ENCODE measurements at places on chromosomes 2 and 18.
A peak's percentile ranks its signal among the peaks of the same experiment; 100 is the strongest.

DNA sequence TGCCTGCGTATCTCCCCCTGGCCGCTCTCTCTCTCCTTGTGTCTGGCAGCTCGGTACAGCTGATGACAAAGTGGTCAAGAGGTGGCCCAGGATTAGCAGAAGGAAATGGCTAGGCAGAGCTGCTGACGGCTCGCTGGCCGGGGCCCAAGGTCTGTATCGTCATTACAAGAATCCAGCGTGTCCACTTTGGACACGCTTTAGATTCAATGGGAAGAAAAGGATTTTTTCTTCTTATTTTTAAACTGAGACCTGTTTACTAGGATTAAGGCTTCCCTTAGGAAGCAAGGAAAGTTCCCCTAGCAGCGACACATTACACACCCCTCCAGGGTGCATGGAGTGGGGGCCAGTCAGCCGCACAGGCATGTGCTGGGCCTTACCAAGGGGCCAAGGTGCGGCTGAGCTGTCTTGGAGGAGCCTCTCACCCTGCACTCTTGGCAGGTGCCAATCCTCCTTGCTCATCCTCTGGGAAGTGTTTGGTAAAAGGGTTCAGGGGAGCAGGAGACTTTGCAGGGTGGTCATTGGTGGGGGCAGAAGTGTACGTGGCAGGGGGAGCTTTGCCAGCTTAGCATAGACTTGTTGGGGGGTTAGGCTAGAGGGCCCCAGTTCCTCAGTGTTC lies 76.8 kb downstream of the POLR1A start:
- no peak for DNase-seq

DNA sequence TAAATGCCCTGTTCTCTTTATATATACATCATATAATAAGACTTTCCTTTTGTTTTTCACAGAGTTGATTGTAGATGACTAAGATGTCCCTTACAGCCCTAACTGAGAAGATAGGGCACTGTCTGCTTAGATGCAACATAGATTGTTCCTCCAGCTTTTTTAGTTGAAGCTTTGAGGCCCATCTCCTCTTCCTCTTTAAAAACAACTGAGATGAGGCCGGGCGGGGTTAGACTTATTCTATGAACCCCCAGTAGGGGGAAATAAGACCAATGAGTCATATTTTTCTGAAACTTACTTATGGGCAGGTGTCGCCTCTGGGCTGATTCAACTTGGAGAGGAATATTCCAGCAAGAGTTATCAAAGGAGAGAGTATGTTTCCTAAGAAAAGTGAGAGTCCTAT lies 84.6 kb downstream of the FBXO15 start:
- DNase-seq, result no peak

DNA sequence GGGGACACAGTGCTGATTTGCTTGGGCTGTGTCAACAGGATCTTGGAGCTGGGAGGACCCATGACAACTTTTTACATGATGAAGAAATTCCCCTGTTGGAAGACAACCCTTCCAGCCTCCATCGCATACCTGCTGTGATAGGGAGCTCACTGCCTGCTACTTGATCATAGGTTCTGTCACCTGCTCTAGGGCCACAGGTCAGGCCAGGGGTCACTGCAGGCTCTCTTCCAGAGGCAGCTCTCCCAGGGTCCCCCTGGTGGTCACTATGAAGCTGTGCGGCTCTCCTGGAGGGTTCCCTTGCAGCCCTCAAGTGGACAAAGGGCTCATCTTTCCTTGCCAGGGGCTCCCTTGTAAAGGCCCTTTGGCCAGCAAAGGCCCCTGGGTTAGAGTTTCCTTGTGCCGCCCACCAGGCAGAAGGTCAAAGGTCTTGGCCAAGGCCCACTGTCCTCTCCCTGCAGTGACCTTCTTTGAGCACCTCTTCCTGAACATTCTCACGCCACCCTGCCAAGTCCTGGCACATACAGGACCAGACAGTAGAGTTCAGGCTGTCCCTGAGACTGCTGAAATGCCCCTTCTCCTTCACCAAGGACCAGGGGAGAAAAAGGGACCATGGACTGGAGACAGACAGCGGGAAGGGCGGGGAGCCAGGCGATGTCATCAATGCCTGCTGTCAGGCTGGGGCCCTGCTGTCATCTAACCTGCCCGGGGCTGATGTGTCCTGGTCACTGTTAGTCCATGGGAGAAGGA lies 345.1 kb downstream of the DYSF start:
- DNase-seq, result no peak

GRCh38 chr2:232632904-232633412 lies 446 bp upstream of the EFHD1 start:
- no peak for DNase-seq

GRCh38 chr2:210523650-210524289 lies 32.6 kb upstream of the CPS1 start:
- DNase-seq, result no peak

- DNase-seq, result peak; percentile 60
Observed at GRCh38 chr2:110866466-110866865, 134.1 kb downstream of the ACOXL start.

GRCh38 chr2:156279446-156280150 lies 52.9 kb downstream of the NR4A2 start:
- no peak for DNase-seq

- DNase-seq, result no peak
Observed at GRCh38 chr2:165624470-165624800, 154.9 kb downstream of the CSRNP3 start.

- DNase-seq, result no peak
Observed at GRCh38 chr2:189583227-189584198, 2.9 kb upstream of the SLC40A1 start.

DNA sequence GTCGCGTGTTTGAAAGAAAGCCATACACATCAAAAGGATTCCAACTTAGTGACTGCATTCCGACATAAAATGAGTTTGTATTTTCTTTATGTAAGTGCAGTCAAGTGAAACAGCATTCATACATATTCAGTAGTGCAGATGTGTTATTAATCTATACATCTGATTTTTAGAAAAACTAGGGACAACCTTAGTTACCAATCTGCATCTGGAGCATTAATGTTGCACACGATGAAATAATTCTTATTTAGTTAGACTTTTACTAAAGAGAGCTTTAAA lies 1.9 kb downstream of the GORASP2 start:
- DNase-seq, result no peak

GRCh38 chr2:216665242-216665641 lies 30.1 kb downstream of the IGFBP5 start:
- no peak for DNase-seq

DNA sequence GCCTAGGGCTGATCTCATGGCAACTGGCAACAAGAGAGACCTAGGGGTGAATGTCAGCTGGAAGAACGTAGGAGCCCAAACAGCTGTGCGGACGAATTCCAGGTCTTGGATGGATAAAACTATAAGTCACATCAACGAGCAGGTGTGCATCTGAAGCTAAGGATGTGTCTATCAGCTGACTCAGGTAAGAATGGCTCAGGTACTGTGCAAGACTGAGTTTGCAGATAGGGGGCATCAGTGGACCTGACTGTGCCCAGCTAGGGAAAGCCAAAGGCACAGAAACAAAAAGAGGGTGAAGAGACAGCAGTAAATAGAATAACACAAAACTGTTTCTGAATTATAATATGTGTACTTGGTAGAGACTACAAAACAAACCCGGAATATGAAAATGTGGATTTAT lies 357.3 kb downstream of the ZEB2 start:
- peak; percentile 23 for DNase-seq

GRCh38 chr2:203669820-203670219 lies 36.6 kb upstream of the CD28 start:
- DNase-seq, result no peak

DNA sequence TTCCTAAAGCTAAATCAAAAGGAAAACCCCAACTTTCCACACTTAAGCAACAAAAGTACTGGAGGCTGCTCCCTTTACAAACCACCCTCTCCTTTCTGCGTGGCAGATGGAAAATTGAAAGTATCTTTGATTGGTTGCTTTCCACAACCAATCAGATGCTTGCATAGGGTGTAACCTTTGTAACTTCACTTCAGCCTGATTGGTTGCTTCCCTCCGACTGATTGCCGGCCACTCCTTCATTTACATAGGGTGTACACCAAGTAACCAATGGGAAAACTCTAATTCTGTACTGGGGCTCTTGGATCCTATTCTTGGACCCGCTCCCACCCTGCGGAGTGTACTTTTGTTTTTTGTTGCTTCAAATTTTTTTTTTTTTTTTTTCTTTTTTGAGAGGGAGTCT lies 297.7 kb downstream of the NCKAP5 start:
- DNase-seq, result no peak

DNA sequence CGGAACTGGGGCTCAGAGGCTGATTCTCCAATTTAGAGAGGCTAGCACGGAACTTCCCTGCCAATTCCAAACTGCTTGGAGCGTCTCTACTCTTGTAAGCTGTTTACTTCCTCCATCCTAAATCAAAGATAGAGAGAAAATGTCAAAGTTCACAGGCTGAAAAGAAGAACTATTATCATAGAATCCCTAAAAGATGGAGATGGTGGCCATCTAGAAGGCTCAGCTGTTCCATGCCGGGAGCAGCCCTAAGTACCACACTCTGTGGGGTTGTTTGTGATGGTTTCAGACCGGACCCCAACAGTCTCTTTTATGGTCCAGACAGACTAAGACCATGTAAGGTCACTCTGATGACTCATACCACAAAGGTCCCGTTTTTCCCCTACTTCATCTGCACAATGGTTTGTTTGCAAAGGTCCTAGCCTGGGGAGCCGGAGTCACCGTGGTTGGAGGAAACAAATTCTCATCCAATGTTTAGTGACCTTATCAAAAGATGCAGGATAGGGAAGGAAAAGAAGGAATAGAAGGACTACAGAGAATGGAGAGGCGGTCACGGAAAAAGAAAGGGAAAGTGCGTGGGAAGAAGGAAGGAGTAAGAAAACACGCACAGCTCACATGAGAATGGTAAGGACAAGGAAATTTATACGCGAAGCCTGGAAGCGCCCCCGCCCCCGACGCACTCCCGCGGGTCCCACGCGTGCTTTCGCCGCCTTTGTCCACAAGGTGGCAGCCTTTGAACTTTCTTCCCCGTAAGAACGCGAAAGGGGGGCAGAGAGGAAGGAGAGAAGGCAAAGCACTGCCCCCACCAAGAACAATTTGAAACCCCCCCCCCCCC lies 453 bp upstream of the ANTXR1 start:
- peak; percentile 51 for DNase-seq

GRCh38 chr2:167451496-167452289 lies 563.4 kb downstream of the XIRP2 start:
- DNase-seq, result no peak

DNA sequence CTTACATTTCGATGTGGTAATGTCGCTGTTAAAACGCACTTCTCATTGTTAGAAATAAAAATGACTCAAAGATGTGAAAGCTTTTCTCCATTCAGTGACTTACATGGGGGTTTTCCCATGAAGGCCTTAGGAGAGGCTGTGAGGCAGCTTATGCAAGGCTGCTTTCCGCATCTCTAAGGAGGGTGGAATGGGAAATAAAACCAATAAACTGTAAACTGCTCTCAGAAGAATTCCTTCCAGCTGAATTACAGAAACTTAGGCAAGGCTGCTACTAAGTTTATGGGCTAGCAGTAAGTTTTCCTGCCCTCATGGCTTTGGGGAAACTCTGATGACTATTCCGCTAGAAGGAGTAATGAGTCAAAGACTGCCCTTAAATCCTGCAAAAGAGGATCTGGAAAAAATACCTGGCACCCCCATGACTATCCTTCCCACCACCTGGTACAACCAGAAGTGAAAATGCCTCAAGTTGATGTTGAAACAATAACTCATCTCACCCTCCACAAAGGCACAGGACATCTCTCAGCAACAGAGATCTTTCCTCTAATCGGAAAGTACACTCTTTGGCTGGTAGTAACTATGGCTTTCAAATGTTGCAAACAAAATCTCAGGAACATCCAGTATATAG lies 97.7 kb upstream of the SMAD7 start:
- DNase-seq, result no peak

DNA sequence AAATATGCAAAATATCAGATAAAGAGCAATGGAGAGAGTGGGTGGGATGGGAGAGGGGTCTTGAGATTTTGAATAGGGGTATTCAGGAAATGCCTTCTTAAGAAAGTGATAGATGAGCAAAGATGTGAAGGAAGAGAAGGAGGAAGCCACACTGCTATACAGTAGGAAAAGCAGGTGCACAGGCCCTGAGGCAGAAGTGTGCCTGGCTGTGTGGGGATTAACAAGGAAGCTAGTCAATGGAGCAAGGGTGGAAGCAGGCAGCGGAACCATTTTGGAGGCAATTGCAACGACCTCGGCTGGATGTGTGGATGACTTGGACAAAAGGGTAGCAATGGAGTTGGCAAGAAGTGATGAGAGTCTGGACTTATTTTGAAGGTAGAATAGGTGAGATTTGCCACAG lies 11.0 kb upstream of the CNGA3 start:
- no peak for DNase-seq

- DNase-seq, result no peak
Observed at GRCh38 chr18:55318951-55319441, 269.0 kb downstream of the TCF4 start.

DNA sequence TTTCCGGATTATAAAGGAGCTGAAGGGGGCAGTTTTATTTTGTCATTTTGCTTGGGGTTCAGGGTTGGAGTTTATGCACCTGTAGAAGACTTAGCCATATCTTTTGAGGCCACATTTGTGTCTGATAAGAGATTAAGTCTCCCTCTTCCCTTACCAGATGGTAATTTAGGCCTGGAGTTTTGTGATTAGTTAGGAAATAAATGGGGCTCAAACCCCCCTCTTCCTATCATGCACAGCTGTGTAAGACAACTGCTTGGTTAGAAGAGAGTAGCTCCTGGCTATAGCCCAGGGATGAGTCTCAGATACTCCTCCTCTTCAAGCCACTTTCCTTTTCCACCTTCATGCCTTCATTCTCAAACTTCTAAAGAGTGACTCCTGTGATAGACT lies 802 bp upstream of the SAP130 start:
- no peak for DNase-seq

GRCh38 chr2:42964439-42965083 lies 172.2 kb upstream of the HAAO start:
- no peak for DNase-seq

- DNase-seq, result no peak
Observed at GRCh38 chr18:8435376-8435775, 173.9 kb upstream of the RAB12 start.

- no peak for DNase-seq
Observed at GRCh38 chr2:203948733-203949132, 12.2 kb downstream of the ICOS start.

All from stimulated activated CD4-positive, alpha-beta T cell treated with anti-CD3 and anti-CD28 coated beads, Interleukin-4, amount 100 ng/mL, for 1 hour (primary cell).